CD4-positive, alpha-beta T cell treated with Interleukin-6 for 4 hours (primary cell): ENCODE measurements at places on chromosomes 7 and 10.

GRCh38 chr10:95920798-95921426, 13.1 kb downstream of the CC2D2B start:
- no peak for DNase-seq

GRCh38 chr7:29013082-29013695, 55.1 kb upstream of the TRIL start:
- no peak for DNase-seq

DNA sequence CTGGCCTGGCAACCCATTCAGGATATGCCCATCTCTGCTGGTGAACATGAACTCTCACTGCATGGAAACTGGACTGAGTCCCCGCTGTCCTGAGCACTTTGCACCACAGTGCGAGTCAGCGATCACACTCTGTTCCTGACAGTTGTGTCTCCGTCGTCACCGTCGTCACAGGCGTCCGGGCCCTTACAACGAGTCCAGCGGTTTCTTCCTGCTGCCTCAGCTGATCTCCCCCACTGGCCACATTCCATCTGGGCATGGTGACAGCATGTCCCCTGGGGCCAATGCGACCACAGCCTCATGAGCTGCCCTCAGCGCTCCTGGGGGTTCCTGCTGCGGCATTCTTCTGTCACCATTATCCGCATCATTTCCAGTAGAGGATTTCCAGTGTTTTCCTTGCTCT, 76.8 kb upstream of the KLF6 start:
- no peak for DNase-seq

- DNase-seq = no peak
Observed at GRCh38 chr7:49805371-49806007, 32.1 kb downstream of the VWC2 start.

GRCh38 chr7:130758429-130759056, 24.5 kb upstream of the KLF14 start:
- no peak for DNase-seq
